ENCODE measurements at places on chromosomes 2 and 18.
A peak's percentile ranks its signal among the peaks of the same experiment; 100 is the strongest.

- DNase-seq = no peak
These were observed 67.9 kb downstream of the LRRFIP1 start for GRCh38 chr2:237695201-237695780.

DNA sequence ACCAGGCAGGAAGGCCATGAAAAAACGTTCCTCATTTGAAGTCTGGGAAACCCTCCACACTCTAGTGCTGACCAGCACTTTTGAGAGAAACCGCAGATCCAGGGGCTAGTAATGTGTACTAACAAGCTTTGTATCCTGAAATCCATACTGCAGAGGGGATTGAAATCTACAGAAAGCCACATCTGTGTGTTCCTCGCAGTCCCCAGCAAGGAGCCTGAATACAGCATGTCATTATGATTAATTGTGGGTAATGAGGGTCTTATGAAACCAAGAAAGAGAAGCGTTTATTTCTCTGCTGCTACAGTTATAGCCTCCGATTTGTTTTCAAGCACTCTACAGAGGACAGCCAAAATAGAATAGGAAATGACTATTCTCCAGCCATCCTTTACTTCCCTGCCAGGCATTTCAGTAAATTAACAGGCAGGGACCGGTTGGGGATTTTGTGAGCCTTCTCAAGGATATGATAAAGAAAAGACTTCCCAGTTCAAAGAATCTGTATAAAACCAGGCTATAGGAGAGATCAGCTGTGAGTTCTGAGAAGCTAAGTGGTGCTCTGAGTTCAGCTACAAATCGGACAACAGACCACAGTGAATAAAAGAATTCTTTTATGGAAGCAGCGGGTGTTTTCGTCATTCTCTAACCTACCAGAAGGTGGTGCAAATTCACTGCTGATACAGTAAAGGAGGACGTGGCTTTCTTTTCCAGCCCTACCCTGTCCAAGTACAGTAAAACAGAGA lies 133.4 kb downstream of the INSIG2 start:
- peak; percentile 55 for DNase-seq

DNA sequence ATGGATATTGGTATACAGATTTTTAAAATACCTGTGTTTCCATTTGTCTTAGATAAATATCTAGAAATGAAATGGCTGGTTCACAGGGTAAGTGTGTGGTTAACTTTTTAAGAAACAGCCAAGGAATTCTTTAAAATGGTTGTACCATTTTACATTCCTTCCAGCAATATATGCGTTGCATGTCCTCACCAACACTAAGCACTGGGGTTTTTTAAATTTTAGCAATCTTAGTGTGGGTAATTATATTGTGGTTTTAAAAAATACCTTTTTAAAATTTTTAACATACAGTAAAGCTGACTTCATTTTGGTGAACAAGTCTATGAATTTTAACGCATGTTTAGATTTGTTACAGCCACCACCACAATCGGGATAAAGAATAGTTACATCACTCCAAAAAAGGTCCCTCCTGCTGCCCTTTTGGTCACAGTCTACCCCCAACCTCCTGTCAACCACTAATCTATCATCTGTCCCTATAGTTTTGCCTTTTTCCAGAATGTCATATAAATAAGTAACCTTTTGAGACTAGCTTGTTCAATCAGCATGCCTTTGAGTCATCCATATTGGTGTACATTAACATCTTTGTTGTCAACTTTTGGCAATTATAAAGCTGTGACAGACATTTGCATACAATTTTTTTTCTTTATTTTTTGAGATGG lies 128.1 kb upstream of the MSTN start:
- DNase-seq = no peak

DNA sequence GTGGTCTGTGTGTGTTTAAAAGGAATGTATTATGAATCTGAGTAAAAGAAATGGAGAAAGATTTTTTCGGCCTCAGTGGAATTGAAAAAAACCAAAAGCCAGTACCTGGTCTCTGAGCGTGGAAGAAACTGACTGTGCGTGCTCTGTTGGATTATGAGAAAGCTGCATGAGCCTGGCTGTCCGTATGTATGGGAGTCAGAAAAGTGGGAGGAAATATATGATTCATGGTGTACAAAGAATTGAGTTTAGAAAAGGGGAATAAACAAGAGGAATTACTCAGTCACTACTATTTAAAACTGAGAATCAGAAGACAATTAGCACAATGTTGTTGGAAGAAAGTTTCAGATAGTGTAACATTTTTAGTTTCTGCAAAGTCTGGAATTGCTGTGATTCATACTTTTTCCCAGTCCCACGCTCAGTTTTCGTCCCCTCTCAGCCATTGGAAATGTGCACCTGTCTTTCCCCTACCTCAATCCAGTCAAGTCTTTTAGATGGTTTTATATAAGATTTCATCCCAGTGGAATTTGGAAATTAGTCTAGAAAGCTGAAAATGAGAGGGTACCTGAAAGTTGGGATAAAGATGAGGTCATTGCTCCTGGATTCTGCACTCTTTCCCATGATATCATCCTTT lies 66.4 kb upstream of the CHMP1B start:
- DNase-seq = no peak

GRCh38 chr18:44681076-44681970 lies 635 bp downstream of the SETBP1 start:
- DNase-seq = peak; percentile 24

DNA sequence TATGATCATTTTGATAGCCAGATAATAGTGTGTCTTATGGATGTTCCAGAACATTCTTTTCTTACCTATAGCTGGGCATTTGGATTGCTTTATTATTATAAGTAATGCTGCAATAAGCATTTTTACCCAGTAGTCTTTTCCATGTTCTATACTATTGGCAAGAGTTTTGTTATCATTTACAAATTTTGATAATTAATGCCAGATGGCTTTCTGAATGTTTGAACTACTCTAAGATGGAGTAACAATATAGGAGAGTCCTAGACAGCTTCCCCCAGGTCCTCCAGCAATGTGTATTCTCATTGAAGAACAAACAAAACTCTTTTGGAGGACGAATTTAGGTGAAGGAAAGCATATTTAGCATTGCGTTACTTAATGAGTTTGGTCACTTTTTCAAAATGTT lies 73.0 kb downstream of the INPP4A start:
- DNase-seq = no peak

- DNase-seq = no peak
These were observed 22.2 kb downstream of the XRCC5 start for GRCh38 chr2:216131175-216131926.

DNA sequence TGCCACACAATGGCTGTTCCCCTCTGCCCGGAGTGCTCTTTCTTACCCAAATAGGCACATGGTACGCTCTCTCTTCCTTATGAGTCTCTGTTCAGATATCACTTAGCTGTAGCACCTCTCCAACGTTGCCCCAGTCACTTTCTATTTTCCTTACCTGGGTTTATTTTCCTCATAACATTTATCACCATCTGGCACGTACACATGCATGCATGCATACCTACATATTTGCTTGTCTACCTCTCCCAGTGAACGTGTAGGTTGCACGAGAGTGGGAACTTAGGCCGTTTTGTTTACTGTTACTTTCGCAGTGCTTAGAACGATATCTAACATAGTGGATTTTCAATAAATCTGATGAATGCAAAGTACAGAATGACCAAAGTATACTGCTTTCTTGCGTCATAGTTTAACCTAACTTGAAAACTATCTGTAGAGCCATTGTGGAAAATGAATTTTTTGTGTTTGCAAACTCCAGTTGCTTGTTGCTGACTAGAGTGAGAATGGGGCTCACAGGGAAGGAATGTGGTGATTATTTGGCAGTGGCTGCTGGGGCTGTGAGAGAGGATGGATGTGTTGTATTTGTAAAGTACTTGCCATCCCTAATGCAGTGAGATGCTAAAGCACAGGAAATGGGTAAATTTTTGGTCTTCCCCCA lies 47.1 kb downstream of the ACSL3 start:
- no peak for DNase-seq

DNA sequence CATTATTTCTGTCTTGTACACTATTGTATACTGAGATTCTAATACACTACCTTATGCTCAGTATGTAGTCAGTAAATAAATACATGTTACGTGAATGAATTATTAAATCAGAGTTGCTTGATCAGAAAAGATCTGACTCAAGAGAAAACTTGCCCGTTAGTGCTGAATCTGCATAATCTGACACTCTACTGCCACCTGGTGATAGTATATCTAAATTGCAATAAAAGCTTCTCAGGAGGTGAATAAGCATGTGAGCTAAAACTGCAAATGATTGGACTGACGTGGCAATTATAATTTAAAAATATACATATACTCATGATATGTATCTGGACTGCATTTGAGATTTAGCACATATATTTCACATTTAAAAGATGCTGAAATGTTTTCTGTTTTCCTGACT lies 70.4 kb downstream of the KIAA1328 start:
- peak; percentile 17 for DNase-seq

DNA sequence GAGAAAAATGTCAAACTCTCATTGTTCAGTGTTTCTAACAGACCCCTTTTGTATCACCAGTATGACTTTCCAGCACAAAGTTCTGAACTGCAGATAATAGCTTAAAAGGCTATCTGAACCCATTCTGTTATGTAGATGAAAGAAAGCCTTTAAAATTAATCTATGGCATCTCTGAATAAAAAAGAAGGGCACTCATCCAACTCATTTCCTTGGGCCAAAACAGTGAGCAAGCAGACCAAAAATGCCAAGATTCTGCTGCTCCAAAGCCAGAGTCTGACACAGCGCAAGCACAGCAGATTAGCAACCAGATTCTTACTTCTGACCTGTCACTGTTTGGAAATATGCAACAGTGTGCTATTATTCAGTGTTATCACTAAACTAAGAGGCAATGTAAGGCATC lies 22.6 kb upstream of the ITGA6 start:
- no peak for DNase-seq

DNA sequence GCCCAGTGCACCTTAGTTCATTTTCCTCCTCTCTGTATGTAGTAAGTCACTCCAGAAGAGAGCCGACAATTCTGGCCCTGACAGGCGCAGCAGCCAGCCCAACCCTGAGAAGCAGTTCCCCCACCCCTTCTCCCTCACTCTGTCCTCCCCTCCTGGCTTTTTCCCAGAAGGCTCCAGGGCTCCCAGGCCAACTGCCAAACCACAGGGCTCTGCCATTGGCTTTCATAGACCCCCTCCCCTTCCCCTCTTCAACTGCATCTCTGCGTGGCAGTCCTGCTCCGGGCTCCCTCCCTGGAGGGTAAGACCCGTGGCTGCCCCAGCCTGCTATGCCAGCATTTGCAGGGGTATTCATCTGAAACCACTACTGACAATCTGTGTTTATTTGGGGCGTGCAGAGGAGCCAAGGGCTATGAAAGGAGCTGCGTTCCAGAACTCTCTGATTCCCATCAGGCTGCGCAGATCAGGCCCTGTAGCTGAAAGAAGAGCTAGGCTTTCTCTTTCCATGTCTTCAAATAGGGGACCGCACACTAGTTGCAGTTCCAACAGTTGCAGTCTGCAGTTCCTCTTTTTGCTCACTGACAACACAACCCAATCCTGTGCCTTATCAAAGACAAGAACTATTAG lies 388.6 kb upstream of the TNP1 start:
- no peak for DNase-seq

- no peak for DNase-seq
These were observed 8.9 kb downstream of the PSD4 start for GRCh38 chr2:113182471-113183260.

- DNase-seq = no peak
These were observed 8.0 kb upstream of the CYB5A start for GRCh38 chr18:74299746-74300145.

GRCh38 chr2:64987001-64987955 lies 1.9 kb upstream of the SLC1A4 start:
- peak; percentile 33 for DNase-seq

GRCh38 chr2:204638471-204639194 lies 93.4 kb downstream of the PARD3B start:
- no peak for DNase-seq

- DNase-seq = no peak
These were observed 129.5 kb downstream of the PAX3 start for GRCh38 chr2:222169346-222169745.

GRCh38 chr2:200700856-200701255 lies 110.9 kb upstream of the BZW1 start:
- no peak for DNase-seq

GRCh38 chr2:27249891-27250651 lies 12.8 kb downstream of the SLC30A3 start:
- peak; percentile 64 for DNase-seq

DNA sequence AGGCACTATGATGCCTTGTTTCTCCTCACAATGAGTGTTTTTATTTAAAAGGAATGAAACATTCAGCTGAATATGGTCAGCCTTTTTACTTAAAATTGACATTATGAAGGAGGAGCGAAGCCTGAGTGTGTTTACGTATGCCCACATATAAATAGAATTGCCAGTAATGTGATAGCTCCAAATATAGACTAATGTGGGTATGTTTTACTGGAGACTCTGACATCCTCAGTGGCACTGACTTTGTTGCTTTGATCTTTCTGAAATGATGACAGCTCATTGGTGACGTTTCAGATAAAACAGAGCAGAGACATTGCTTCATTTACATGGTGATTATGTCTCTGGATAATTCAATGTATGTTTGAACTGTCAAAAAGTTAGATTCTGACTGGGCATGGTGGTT lies 167.0 kb downstream of the MGAT5 start:
- DNase-seq = no peak

DNA sequence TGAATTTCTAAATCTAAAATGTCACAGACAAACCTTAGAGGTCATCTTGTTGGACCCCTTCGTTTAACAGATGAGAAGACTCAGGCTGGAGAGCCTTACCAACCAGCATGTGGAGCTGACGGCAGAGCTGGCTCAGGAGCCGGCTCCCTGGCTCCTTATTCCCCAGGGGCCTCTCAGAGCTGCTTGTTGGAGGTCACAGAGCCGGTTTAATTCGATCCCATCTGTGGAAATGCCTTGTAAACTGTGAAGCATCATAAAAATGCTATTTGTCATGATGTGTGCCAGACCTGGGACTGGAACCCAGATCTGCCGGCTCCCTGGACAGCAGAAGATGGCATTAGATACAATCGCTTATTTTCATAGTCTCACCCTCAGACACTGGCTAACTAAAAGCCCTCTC lies 8.2 kb upstream of the CIB4 start:
- no peak for DNase-seq

- DNase-seq = no peak
These were observed 142.2 kb downstream of the SATB2 start for GRCh38 chr2:199315299-199316179.

- DNase-seq = peak; percentile 63
These were observed 47.0 kb downstream of the TNFRSF11A start for GRCh38 chr18:62372156-62372555.

DNA sequence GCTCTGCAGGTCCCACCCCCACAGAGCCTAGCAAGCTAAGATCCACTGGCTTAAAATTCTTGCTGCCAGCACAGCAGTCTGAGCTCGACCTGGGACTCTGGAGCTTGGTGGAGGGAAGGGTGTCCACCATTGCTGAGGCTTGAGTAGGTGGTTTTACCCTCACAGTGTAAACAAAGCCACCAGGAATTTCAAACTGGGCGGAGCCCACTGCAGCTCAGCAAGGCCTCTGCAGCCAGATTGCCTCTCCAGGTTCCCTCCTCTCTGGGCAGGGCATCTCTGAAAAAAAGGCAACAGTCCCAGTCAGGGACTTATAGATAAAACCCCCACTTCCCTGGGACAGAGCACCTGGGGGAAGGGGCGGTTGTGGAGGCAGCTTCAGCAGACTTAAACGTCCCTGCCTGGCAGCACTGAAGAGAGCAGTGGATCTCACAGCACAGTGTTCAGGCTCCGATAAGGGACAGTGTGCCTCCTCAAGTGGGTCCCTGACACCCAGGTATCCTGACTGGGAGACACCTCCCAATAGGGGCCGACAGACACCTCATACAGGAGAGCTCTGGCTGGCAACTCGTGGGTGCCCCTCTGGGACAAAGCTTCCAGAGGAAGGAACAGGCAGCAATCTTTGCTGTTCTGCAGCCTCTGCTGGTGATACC lies 20.0 kb upstream of the NEMP2 start:
- no peak for DNase-seq

Data from germinal center (tissue), 1 donor.